ENCODE measurements at places on chromosomes 2 and 18.

DNA sequence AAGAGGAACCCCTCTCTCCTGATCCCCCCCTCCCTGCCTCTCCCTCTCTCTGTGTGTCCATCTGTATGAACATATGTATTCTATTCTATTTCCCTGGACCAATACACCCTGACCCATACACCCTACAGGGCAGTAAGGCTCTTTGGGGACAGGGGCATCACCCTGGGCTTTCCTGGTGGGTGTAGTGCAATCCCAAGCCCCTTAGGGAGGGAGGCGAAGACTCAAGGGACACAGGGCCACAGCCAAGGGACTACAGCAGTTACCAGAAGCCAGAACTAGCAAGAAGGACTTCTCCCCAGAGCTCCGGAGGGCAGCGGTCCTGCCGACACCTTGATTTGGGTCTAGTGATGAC, 214.2 kb upstream of the RAB6C start:
- DNase-seq: no peak

DNA sequence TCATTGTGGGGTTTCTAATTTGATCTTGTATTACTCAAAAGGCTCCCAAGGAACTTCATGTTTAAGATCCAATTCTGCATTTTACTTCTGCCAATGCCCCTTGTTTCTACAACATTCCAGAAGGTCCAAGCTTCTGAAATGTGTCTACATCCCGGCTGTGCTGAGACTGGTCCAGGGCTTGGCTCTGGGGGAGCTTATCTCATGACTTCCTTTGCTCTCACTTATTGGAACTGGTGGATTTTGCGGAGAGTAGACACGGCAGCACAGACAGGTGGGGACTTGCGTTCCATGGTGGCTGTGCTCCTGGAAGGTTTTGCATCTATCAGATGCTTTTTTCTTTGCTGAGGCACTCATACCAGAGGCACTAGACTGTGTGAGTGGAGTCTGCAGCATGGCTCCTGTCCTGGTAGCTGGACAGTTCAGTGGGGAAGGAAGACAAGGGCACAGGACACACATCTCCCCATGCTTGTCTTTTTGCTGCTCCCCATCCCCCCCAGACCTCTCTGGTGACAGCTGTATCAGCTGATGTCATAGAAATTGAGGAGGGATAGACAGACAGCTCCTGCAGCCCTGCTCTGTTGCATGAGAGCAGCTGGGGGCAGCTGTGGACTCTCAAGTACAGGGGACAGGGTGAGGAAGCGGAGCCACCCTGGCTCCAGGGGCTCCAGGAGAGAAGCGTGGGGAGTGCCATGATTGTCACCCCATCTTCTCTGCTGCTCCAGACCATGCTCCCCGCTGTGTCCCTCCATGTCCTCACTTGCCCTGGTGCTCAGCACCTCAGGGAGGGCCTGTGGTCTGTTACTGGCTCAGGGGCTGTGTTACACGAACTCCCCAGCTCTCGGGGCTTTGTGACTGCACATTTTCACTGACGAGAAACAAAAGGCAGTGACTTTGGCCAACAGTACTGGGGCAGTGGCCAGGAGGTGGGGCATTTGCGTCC, 46.0 kb downstream of the ACAA2 start:
- DNase-seq: no peak

DNA sequence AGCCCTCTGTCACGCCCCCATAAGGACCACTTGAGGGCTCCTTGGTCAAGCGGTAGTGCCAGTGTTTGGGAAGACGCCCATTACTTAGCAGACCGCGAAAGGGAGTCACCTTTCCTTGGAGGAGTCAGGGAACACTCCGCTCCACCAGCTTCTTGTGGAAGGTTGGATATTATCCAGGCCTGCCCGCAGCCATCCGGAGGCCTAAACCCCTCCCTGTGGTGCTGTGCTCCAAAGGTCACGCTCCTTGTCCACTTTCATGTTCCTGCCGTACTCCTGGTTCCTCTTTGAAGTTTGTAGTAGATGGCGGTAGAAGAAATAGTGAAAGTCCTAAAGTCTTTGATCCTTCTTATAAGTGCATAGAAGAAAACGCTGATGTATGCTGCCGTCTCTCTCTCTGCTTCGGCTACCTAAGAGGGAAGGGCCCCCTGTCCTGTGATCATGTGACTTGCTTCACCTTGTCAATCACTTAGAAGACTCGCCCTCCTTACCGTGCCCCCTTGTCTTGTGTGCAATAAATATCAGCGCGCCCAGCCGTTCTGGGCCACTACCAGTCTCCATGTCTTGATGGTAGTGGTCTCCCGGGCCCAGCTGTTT, 1.7 kb upstream of the CATIP start:
- no peak for DNase-seq

DNA sequence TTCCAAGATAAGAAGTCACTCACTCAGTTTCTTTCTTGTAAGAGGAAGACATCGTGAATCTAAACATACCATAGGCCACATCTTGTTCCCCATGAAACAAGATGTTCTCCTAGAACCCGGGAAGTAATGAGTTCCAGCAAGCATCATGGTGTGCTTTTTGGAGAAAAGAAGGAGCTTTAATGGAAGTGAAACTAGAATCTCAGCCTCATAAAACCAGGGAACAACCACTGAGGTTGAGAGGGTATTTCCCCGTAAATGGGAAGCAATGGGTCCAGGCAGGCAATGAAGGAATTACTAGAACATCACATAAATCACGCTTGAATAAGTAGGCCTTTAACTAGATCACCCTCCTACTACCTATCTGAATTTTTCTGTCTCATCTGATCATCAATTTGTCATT, 40.3 kb downstream of the PSTPIP2 start:
- no peak for DNase-seq

- no peak for DNase-seq
These were observed 392.9 kb downstream of the PID1 start for GRCh38 chr2:228878138-228878537.

- no peak for DNase-seq
These were observed 8.7 kb upstream of the COL5A2 start for GRCh38 chr2:189188115-189188805.

- no peak for DNase-seq
These were observed 116.3 kb downstream of the DYM start for GRCh38 chr18:49344096-49344495.

DNA sequence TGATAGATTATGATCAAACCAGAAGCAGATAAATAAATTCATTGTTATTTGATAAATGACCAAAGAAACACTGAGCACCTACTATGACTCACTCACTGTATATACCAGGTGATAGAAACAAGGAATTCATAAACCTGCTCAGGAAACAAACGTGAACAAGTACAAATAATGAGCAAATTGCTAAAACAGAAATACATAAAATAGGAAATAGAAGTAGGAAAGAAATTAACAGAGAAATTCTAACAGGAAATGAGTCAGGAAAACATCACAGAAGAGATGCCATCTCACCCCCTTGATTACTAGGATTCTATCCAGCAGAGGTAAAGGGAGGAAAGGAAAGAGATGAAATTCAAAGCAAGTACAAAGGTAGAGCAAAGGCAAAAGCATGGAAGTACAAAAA, 31.3 kb downstream of the EXOC6B start:
- DNase-seq: no peak

Measured in activated CD8-positive, alpha-beta memory T cell treated with anti-CD3 and anti-CD28 coated beads for 4 hours (primary cell).